Upper lobe of left lung (tissue), 6 donors: ENCODE measurements at places on chromosomes 3 and 15.
A peak's percentile ranks its signal among the peaks of the same experiment; 100 is the strongest.

- peak overlapping the region; percentile 79 for H3K27ac ChIP-seq
- no peaks in the 10 kb centered on the region for H3K36me3 ChIP-seq
- no peaks in the 10 kb centered on the region for H3K27me3 ChIP-seq
- H3K4me3 ChIP-seq, result no peak overlapping the region
- no peak for DNase-seq
These were observed 62.9 kb upstream of the ULK4 start for GRCh38 chr3:42024591-42025351.

DNA sequence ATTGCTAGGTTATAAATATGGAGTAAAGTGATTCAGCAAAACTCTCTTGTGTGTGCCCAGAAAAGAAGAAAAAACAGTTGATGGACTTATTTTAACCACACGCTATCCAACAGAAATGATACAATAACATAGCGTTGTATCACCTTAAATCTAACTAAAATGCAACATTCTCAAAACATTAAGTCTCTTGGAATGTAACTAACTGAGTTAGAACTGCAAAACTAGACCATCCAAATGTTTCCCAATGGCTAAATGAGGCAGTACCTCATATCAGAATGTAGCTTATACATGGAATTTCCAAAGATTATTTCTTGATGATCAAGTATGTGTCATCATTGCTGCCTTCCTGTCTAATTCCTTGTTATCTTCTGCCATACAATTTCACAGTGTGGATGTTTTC is 187.9 kb downstream of the CNTN3 start:
- DNase-seq, result no peak
- H3K36me3 ChIP-seq, result no peaks in the 10 kb centered on the region
- no peaks in the 10 kb centered on the region for H3K27me3 ChIP-seq
- no peak overlapping the region for H3K4me3 ChIP-seq

- H3K4me3 ChIP-seq, result no peak overlapping the region
- H3K27ac ChIP-seq, result no peak overlapping the region
- no peaks in the 10 kb centered on the region for H3K36me3 ChIP-seq
- H3K4me1 ChIP-seq, result no peaks in the 10 kb centered on the region
- H3K27me3 ChIP-seq, result no peaks in the 10 kb centered on the region
These were observed 1.8 kb upstream of the ZNF385D start for GRCh38 chr3:21752749-21753347.

DNA sequence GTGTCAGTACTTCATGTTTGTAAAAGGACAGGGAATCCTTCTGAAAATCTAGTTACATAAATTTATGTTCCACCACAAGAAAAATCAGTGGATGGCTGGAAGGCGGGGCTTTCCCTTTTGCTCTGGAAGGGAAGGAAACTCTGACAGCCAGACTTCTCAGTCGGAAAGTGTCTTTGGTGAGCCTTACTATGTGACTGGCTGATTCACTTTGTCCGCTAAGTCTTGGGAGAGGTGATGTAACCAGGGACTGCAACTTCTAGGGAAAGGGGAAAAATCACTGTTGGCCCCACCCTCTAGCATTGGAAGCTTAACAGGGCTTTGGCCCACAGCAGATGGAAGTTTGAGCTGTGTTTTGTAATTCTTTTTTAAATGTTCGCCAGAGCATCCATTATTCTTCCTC is 281.4 kb upstream of the CTDSPL start:
- H3K27me3 ChIP-seq, result no peaks in the 10 kb centered on the region
- H3K36me3 ChIP-seq, result no peaks in the 10 kb centered on the region
- no peak overlapping the region for H3K27ac ChIP-seq
- H3K4me1 ChIP-seq, result no peaks in the 10 kb centered on the region
- H3K4me3 ChIP-seq, result no peak overlapping the region

DNA sequence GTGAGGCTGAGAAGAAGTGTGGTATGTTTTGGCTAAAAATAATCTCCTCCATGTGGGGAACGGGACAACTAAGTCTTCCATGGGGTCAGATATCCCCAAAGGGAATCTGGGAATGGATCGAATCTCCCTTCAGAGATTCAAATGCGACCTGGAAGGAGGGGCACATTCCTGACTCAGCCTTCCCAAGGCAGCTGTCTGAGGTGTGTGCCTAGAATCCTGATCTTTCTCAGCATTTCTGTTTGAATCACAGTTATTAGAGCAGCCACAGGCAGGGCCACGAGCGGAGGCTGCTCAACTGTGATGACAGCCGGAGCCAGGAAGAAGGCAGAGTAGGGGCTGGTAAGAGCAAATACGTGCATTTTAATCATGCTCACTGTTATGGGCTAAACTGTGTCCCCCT is 135.1 kb downstream of the ADAMTS17 start:
- H3K4me1 ChIP-seq, result no peaks in the 10 kb centered on the region
- H3K27me3 ChIP-seq, result no peaks in the 10 kb centered on the region
- H3K36me3 ChIP-seq, result no peaks in the 10 kb centered on the region
- no peak overlapping the region for H3K27ac ChIP-seq
- H3K4me3 ChIP-seq, result no peak overlapping the region
